ENCODE measurements at places on chromosomes 2 and 18.

- no peak for DNase-seq
Measured at GRCh38 chr2:212237350-212238095, 301.1 kb downstream of the ERBB4 start.

DNA sequence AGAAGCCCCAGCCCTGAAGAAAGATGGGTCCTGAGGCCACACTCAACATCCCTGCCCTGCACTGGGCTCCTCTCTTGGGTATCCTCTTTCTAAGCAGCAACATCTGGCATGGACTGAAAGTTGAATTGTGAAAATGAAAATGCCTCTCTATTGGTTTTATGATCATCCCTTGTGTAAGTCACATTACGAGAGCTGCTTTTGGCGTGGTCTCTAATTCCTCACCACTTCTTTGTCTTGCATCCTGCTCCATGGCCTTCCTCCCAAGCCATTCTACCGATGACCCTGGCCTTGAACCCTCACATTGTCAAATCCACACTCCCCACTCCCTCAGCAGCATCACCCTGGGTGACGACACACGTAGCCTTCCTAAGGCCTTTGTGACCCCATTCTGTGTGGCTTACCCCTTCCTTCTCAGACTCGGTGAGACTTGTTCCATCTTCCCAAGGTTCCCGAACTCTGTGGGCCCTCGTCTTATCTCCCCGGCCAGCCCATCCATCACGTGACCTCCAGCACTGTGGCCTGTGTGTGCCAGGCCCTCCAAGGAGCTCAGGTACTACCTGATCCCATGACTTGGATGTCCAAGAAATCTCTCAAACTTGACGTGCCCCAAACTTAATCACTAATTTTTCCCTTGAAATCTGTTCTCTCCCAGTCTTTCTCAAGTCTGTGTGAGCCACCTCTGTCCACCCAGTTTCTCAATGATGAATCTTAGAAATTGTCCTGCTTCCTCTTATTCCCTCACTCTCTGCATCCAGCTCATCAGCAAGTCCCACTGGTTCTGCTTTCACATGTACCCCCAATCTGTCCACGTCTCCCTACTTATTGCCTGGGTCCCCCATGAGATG, 194.7 kb upstream of the HS6ST1 start:
- no peak for DNase-seq

GRCh38 chr2:45938649-45939511, 287.4 kb downstream of the PRKCE start:
- DNase-seq, result no peak

DNA sequence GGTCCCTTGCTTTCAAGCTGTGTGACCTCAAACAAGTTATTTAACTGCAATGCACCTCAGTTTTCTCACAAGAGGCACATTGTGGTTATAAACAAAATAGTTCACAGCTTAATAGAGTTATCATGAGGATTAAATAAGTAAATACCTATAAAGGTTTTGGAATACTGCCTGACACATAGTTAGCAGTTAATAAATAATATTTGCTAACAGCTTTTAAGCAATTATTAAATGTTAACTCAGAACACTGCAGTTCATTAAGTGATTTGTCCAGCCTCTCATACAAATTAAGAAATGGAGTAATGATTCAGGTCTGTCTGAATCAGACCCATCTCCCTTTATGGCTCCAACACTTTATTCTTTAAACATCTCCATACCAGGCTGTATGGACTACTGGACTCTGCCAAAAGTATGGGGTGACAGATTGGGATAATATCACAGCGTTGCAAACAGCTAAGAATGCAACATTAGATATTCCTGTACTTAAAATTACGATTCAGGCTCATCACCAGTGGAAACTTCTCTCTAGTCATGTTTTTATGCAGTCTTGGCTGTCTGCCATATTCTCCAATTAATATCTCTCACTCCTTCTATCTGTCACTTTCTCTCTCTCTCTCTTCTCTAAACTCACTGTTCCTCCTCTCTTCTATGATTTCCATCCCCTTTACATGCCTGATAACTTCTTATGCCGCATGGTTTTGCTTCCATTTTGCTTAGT, 370.6 kb upstream of the UBE2E3 start:
- no peak for DNase-seq

- no peak for DNase-seq
Measured at GRCh38 chr2:174487820-174488162, 962 bp upstream of the GPR155 start.

- DNase-seq, result no peak
Measured at GRCh38 chr2:100008956-100009355, 133.4 kb downstream of the AFF3 start.

DNA sequence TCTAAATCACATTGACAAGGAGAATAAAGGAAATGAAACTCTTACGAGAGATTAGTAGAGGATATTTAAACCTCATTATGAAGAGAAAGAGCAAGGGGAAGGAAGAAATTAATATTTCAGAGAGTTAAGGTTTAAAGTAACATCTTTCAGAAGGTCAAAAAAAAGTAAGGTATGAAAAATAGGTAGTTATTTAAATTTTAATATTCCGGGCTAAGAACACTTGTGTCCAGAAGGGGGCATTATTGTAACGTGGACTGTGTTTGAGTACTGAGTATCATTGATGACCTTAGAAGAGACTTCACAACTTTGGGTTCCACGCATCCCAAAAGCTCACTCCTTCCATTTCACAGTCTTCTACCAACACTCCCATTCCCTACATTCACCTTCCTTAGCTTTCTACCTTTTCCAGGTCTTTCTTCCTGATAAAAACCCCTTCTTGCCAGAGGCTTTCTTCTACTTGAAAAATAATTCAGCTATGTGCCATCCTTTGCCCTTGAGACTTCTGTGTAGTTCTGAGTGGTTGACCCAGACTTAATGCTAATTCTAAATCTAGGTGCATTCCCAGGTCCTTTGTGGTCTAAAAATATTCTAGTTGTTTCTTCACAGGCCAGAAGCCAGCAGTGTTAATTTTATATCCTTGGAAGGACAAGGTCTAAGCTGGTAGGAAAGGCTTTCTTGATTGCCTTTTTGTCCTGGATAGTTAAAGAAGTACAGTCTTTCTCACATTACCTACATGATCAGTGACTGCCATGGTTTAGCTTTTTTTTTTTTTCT, 16.5 kb downstream of the DYNC1I2 start:
- peak; percentile 18 for DNase-seq

DNA sequence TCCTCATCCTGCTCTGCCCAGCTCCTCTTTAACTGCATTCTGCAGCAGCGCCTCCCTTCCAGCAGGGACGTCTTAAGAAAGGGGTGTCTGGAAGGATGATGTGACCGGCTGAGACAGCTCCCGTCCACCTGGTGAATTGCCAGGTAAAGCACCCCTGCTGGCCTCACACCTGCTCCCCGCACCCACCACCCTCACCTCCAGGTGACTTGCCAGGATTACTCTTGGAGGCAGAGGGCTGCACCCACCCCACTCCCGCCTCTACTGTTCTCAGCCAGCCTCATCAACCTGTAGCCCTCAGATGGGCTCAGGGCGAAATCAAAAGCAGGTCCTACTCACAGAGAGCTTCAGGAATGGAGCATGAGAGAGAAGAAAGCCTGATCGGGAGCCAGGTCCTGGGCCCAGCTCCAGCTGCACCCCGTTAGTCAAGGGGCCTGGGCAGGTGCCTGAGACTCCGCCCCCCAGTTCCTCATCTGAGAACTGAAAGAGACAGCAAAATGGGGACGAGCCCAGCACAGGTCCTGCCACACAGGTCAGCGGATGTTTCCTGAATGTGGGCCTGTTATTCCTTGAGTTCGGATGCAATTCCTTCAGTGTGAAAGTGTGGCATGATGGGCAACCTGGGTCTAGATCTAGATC, 5.6 kb downstream of the ADRA2B start:
- no peak for DNase-seq

DNA sequence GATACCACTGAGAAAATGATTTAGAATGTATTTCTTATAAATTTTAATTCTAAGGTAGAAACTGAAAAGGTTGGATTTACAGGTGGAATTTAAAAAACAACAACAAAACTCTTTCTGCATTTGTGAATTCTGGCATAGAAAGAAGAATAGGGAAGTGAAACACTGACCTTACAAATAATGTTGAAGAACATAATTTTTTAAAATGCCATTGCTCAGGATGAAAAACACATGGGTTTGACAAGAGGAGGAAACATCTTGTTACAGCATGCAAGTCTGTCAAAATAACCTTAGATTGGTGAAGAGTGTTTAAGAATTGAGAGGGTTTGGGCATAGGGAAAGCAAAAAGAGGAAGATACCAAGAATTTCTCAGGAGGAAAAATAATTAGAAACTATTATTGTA, 184.3 kb downstream of the UBE2E3 start:
- no peak for DNase-seq

- no peak for DNase-seq
Measured at GRCh38 chr2:72095364-72095763, 52.3 kb downstream of the CYP26B1 start.

GRCh38 chr18:3478262-3478978, 28.4 kb downstream of the TGIF1 start:
- no peak for DNase-seq

DNA sequence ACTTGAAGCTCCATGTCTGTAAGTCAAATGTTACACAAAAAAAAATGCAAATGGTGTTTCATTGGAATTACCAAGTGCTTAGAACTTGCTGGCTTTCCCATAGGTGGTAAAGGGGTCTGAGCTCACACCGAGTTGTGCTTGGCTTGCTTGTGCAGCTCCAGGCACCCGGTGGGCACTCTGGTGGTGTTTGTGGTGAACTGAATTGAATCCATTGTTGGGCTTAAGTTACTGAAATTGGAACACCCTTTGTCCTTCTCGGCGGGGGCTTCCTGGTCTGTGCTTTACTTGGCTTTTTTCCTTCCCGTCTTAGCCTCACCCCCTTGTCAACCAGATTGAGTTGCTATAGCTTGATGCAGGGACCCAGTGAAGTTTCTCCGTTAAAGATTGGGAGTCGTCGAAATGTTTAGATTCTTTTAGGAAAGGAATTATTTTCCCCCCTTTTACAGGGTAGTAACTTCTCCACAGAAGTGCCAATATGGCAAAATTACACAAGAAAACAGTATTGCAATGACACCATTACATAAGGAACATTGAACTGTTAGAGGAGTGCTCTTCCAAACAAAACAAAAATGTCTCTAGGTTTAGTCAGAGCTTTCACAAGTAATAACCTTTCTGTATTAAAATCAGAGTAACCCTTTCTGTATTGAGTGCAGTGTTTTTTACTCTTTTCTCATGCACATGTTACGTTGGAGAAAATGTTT, 97.9 kb upstream of the IL1R2 start:
- no peak for DNase-seq

- DNase-seq, result no peak
Measured at GRCh38 chr2:9590641-9591040, 35.0 kb upstream of the ADAM17 start.

GRCh38 chr2:95509408-95509807, 24.9 kb upstream of the TRIM43B start:
- no peak for DNase-seq

- no peak for DNase-seq
Measured at GRCh38 chr18:69564602-69565001, 163.9 kb downstream of the DOK6 start.

DNA sequence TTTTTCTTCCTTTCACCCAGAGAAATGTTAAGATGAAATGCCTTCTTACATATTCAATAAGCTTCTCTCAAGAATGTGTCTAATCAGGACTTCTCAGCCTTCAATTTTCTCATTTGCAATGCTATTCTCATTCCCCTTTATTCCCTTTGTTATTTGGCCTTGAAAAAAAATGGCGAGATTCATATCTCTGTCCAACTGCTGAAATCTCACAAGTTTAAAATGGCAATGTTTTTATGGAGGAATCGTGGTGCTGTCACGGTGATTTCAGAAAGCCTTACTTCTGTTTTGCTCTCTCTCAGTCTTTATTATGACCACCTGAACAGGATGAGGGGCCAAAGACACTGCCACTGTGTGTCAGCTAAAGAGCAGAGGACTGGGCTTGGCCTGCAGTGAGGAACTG, 928.5 kb downstream of the DCC start:
- no peak for DNase-seq

DNA sequence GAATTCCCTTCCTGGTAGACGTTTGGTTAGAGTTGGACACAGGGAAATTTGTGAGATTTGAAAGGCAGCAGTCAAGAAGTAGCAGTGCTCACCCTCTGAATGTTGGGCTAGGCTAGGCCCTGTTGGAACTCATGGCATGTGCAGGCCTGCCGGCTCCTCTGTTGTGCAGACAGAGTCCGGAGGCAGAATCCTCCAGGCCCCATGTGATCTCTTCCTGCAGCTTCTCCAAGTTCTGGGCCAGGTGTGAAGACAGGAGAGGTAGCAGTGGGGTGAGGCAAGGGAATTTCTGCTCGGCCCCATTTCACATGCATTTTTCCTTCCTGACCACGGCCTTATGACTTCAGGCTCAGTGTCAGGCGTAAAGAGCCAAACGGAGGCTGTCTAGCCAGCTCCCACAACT, 36.9 kb upstream of the RAB31 start:
- DNase-seq, result no peak

- DNase-seq, result no peak
Measured at GRCh38 chr18:51070545-51070944, 40.5 kb downstream of the SMAD4 start.

DNA sequence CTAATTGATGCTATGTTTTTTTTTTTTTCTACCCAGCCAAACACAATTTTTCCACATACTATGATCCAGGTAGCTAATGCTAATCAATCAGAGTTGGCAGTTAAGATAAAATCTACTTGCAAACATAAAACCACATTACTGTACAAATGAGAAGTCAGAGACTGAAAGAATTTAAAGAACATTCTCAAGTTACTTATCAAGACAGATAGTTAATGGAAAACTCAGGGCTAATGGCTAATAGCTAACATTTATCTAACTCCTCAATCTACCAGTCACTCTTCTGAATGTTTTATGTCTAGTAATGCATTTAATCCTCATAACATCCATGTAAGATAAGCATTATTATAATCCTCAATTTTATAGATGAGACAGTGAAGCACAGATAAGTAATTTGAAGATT, 537.6 kb upstream of the SETBP1 start:
- no peak for DNase-seq

- DNase-seq, result no peak
Measured at GRCh38 chr2:148044322-148044721, 23.4 kb downstream of the MBD5 start.

GRCh38 chr2:163756588-163756987, 20.8 kb upstream of the FIGN start:
- DNase-seq, result no peak

DNA sequence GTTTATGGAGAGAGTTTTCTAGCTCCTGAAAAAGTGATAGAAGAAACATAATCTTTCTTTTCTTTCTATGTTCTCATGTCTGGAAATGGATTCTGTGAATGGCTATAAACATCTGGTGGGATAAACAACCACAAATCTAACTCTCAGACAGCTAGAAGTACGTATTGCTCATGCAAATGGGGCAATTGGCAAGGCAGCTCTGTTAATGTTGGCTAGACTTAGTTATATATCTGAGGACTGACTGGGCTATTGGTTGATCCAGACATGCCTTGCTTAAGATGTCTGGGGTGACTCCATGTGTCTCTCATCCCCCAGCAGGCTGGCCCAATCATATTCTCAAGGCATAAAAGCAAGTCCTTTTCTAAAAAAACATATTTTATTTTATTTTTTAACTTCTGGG, 939.2 kb upstream of the NRXN1 start:
- no peak for DNase-seq

GRCh38 chr18:74528913-74529312, 5.4 kb upstream of the CNDP1 start:
- DNase-seq, result no peak

- no peak for DNase-seq
Measured at GRCh38 chr2:109644571-109645275, 30.6 kb downstream of the SOWAHC start.

GRCh38 chr2:228699400-228699799, 517.9 kb upstream of the SPHKAP start:
- no peak for DNase-seq

Data from NCI-H1930 (cell line).